ENCODE measurements at places on chromosomes 7 and 10. TPM values are rescaled to one million over a fixed set of nuclear protein-coding genes. Genes with fewer than 3 reads are reported as not detected.

DNA sequence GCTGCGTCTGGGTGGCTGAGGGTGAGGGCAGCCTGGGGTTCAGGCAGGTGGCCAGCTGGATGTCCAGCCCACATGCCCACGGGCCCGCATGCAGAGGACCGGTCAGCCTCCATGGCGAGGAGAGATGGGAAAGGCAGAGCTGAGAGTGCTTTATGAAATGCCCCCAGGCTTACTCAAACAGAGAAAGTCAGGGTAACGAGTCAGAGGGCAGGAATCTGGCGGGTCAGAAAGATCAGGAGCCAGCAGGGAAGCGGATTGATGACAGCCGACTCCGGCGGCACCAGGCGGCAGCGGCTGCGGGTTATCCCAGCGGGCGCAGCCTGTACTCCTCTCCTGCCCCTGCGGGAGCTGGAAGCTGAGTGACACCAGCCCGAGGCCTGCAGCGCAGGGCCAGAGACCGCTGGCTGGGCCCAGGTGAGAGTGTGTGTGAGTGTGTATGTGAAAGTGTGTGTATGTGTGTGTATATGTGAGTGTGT is 13.4 kb downstream of the SLC13A4 start:
- DNase-seq = peak; percentile 74

AGAP5 gene
- 1.8 TPM for total RNA-seq

DNA sequence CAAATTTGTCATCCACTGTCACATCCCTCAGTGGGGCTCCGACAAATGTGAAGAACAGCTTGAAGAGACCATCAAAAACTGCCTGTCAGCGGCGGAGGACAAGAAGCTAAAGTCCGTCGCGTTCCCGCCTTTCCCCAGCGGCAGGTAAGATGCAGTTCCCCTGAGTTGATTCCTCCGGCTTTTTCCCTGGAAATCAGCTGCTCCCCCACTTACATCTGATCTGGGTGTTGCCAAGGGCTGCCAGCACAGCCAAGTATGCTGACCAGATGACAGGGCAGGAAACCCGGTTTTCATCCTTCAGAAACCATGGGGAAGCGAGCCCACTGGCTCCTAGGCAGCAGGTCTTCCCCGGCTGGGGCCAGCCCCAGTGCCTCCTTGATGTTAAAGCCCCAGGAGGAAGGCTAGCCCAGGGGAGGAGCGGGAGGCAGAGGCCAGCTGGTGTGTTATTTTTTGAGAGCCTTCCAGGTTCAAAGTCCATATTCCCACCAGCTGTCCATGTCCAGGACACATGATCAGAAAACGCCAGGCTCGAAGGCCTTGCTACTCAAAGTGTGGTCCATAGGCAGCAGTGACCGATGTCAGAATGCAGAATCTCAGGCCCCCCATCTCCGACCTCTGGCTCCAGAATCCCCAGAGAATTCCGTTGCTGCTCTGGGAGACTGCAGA is 23.4 kb downstream of the AIFM2 start:
- DNase-seq = no peak

ZNF727 gene
- total RNA-seq = not detected

DNA sequence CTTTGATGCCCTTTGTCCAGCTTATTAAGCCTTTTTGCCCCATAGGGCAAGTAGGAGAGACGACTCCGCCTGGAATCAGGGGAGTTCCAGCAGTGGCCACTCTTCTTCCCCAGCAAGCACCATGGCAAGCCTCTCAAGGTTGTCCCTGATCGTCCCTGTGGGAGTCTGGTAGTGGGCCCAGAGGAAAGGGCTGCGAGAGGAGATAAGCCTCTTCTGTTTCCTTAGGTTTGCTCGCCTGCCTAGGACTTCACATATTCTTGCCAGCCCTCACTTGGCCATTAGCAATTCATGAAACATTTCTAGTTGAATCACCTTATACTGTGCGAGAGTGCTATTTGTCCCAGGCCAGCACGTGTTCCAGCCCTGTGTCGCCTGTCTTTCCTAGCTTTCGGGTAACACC is 47.8 kb upstream of the CPN1 start:
- DNase-seq = no peak

DNA sequence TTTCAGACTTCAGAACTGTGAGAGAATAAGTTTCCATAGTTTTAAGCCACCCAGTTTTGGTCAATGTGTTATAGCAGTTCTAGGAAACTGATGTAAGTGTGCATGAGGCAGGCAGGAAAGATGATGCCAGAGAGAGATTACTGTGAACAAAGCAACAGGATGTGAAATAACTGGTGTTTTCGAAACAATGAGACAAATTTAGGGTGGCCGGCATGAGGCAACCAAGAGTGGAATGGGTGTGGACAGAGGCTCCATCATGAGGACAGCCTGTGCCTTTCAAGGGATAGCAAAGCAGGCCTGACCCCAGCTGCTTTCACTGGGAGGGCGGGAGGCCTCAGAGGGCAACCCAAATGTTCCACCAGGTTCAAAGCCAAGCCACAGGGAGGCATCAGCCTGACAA is 67.3 kb upstream of the UCN3 start:
- DNase-seq = no peak

DNA sequence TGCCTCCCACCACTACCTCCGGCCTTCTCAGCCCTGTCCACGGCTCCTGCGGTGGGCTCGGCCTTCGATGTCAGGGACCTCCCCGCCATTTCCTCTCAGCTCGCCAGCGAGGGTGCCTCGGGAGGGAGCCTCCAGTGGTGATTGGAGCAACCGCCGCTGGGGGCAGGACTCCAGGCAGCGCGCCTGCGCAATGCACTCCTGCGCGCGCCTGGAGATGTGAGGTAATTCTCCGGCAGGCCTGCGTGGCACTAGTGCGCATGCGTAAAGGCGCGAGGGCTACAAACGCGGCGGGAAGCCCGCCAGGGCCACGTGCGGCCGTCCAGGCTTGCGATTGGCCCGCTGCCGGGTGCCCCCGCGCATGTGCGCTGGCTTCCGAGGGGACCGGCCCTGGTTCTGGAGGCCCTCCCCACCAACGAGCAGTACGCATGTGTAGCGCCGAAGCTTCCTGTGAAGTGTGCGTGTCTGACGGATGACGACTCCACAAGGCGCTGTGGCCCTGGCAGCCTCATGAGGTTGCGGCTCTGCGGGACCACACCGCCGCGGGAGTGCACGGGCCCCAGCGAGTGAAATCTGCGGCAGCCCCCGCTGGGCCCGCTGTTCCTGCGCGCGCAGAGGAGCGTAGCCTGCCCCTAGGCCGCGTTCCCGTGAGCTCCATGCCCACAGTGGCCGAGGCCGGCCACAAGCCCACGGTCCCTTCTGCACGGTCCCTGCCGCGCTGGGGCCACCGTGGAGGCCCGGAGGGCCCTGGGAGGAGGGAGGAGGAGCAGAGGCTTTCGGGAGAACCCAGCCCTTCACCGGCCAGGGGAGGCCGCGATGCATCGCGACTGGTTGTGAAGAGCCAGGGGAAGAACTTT is at the start of gene SYCE1:
Gene SYCE1 (minus strand): TSS at position 143 of the 854 bp plus-strand sequence. CDS start 54 bp downstream, at position 89.
- no peak for DNase-seq

DNA sequence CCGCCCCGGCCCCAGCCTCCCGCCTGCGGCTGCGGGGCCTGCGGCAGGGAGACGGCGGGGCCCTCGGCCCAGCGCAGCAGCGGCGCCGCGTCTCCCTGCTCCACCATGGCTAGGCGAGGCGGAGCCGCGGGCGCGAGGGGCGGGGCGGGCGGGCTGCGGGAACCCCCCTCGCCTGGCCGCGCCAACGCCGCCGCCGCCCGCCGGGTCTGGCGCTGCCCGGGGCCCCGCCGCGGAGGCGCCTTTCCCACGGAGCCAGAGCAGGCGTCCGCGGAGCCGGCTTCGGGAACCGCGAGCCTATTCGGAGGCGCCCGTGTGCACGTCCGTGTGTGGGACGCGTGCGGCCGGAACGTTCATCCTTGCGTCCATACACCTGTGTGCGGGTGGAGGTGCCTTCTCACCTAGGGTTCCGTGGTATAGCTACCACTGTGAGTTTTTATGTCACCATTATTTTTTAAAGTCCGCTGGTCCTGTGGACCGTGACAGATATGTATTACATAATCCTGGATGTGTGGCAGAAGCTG is at the start of gene DENND11:
Gene DENND11 (minus strand): TSS at position 120 of the 521 bp plus-strand sequence. CDS start 13 bp downstream, at position 107.
- DNase-seq = peak; percentile 11

DNA sequence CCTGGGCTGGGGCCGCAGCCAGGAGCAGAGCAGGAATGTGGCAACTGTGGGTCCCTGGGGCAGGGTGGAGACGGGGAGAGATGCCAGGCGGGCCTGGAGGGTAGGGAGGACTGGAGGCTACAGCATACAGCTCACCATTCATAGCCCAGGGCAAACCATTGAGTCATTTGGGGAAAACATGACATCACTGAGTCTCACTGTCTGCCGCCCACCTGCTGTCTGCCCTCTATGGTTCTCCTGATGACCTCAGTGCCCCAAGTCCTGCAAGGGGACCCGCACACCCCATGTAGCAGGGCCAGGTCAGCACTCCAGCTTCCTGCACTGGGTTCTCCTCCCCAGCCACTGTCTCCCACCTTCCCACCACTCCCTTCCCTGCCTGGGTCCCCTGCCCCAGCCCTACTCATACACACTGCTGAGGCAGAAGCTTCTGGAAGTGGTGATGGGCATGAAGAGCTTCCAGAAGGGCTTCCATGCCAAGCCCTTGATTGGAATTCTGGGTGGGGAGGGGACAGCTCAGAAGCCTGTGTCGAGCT is 10.4 kb downstream of the CHST3 start:
- peak; percentile 74 for DNase-seq

IGF2BP3 gene
- 94.2 TPM for total RNA-seq

- no peak for DNase-seq
Observed at GRCh38 chr7:66634816-66635215, 6.1 kb downstream of the KCTD7 start.

GPR15LG gene
- not detected for total RNA-seq

DNA sequence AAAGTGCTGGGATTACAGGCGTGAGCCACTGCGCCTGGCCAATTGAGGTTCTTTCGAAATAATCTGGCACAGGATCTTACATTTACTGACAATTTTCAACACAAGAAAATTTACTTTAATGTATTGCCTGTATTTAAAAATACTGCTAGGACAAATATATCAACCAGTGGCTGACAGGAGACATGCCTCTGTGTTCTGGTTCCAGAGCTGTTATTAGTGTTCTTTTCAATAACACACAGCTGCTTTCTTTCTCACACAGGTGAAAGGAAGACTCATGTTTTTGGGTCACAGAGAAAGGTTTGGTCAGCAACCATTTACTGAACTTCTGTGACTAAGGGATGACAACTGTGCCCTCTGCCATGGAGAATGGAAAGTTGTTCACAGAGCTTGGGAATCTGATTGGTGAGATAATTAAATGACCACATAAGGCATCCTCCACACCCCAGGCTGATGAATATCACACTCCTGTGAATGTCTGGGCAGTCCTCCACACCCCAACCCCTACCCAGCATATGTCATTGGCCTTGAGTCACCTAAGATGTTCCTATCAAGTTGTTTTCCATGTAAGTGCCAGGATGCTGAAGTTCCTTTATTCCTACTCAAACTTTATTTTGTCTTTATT is 180.1 kb downstream of the RAPGEF5 start:
- DNase-seq = no peak
